DMS79 (cell line): ENCODE measurements at places on chromosomes 11 and 22.

- no peak for DNase-seq
Observed at GRCh38 chr11:103453126-103453525, 343.9 kb downstream of the DYNC2H1 start.

DNA sequence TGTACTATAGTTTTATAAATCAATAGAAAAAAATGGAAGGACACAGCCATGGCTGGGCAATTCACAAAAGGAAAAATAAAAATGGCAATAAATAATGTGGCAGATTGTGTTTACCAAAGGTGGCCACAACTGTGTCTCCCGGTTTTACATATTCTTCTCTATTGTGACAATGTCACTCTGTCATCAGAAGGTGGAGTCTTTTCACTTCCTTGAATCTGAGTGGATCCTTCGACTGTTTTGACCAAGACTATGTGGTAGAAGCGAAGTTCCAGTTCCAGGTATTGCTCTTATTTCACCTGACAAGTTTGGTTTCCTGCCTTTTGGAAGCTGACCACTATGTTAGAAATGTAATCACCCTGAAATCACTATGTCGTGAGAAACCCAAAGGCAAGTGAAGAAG is 31.0 kb upstream of the HSD17B12 start:
- DNase-seq = no peak

- no peak for DNase-seq
Observed at GRCh38 chr22:44954149-44954548, 55.7 kb downstream of the PHF21B start.

DNA sequence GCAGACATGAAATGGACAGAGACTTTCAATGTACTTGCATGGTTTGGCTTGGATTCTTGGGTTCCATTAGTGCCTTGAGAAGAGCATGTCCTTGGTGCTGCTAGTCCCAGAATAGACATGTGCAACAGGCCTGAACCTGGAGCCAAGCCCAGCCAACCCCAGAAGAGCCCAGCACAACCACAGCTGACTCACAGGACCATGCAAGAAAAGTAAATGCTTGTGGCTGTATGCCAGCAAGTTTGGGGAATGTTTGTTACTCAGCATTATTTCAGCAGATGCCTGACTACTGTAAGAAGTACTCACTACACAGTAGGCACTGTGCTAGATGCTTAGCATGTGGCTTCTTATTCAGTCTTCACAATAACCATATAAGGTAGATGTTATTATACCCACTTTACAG is 39.2 kb upstream of the HMGXB4 start:
- no peak for DNase-seq
